Effector CD4-positive, alpha-beta T cell (primary cell): ENCODE measurements at places on chromosomes 1 and 21.
A peak's percentile ranks its signal among the peaks of the same experiment; 100 is the strongest.

- DNase-seq: peak; percentile 44
These were observed 3.0 kb upstream of the MDM4 start for GRCh38 chr1:204513117-204513716.

- no peak for DNase-seq
These were observed 128.6 kb downstream of the PCNX2 start for GRCh38 chr1:233166896-233167295.

DNA sequence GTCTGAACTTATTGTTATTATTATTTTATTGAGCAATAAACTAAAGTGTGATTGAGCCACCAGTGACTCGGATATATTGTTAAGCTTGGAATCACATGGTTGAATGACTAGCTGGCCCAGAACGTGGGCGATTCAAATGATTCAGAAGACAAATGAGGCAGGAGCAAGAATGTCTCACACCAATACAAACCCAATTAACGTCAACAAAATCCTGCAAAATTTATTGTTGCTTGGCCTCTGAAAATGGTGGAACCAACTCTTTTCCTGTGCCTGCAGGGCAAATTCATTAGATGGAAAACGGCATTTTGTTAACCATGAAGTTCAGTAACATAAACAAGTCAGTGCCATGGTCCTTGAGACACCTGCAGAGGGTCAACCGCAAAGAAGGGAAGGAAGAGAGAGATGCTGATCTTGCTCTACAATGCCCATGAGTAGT lies 482.0 kb downstream of the SETD4 start:
- no peak for DNase-seq

GRCh38 chr21:31555741-31556191 lies 103.7 kb upstream of the SOD1 start:
- DNase-seq: no peak

DNA sequence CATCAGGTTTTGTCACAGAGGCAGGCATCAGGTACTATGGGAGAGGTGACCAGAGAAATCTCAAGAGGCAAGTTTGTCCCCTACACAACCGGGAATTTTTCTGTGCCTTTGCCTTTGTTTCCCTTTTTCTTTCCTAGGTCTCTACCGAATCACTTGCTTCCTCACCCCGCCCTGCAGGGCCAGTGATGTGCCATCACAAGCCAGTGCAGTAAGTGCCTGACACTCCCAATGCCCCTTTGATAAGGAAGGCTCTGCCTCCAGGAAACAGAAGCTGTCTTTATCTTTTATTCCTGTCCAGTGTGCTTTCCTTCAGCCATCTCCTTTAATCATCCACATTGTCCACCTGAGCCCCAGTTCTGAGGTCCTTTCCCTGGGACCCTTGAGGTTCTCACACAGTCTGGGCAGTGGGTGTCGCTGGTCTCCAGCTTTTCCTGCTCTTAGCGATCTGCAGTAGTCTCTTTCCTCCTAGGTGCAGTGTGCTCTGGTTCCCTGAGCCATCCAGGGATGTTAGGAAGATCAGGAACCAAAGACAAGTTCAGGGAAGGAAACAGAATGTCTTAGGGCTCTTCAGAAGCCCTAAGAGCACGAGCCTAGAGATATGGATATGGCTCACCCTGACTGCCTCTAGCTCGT lies 36.6 kb downstream of the GJA5 start:
- DNase-seq: peak; percentile 12

- no peak for DNase-seq
These were observed 31.0 kb downstream of the AZIN2 start for GRCh38 chr1:33111965-33112364.
